ENCODE measurements at places on chromosomes 3 and 15.

GRCh38 chr3:77815467-77815866 lies 775.6 kb downstream of the ROBO2 start:
- no peak for DNase-seq

GRCh38 chr15:90862964-90863778 lies 5.2 kb upstream of the FURIN start:
- no peak for DNase-seq

DNA sequence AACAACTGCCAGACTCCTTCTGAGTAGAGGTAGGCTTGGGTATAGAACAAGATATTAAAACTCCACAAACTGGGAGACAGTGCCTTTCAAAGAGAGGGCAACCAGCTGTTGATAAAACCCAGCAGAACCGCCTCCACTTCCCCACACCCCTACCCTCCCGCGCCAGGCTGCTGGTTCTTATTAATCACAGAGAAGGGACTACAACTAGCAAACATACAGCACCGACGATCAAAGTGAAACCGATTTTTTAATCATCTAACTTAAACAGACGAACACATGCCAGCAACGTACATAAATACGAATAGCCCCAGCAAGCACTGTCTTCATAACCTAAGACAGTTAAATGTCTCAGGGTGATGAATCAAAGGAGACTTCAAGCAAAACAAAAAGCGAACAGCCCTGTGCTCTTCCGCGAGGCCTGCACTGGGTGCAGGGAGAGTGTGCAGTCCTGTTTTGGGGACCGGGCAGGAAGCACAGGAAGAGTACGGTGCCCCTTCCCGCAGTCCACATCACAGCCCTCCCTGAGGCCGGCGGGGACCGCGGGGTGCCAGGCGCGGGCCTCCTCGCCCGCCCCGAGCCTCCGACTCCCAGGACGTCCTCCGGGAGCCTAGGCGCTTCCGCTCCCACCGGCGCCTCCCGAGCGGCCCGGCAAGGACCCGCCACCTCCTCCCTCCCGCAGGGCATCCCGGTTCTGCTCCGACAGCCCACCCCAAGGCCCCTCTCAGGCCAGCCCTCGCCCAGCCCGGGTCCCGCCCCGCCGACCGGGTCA lies 75.1 kb upstream of the VGLL4 start:
- DNase-seq, result no peak

- DNase-seq, result no peak
These were observed 43.5 kb downstream of the IFT57 start for GRCh38 chr3:108178676-108179075.

DNA sequence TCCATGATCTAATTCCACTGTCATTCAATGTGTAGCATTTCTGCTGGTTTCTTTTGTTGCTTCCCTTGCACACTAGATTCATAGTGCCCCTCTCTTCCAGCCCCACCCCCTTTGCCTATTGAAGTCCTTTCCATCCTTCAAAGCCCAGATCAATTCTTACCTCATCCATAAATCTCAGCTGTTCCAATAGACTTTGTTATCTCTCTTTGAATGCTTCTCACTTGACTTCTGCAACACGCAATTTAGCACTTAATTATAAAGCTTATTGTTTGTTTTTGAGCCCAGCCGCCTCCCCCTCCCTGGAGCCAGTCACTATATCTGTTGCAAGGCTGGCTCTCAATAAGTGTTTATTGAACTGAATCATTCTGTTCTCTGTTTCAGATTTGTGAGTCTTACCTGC lies 174.6 kb upstream of the TBL1XR1 start:
- DNase-seq, result no peak

DNA sequence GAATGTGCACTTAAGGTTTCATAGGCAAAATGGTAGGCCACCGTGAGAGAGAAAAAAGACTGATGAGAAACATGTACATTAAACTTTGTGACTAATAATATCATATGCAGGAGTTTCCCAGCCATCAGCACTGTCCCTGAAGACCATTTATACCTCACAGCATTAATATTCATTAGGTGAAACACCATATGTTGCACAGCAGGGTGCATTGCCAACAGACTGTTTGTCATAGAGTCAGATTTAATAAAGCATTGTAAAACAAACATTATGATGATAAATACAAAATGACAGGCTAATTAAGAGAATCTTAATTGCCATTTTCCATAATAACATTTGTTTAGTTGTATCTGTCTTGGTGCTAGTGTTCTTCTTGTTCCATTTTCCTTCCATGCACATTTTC lies 578.3 kb downstream of the EPHA3 start:
- no peak for DNase-seq

DNA sequence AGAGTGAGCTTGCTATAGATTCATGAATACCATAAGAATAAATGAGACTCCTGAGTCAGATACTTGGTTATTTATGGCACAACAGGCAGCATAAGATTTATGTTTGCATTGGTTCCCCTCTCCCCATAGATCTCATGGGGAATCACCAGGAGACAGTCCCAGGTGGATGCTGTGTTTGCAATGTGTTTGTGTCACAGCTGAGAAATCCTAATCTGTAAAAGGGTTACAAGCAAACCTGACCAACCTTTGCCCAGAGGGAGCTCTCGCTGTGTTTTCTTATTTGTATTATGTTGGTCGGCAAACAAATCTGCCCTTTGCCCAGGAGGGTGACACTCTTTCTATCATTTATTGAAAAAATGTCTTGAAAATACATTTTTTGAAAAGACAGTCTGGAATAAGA lies 236.2 kb downstream of the ZPLD1 start:
- DNase-seq, result no peak

DNA sequence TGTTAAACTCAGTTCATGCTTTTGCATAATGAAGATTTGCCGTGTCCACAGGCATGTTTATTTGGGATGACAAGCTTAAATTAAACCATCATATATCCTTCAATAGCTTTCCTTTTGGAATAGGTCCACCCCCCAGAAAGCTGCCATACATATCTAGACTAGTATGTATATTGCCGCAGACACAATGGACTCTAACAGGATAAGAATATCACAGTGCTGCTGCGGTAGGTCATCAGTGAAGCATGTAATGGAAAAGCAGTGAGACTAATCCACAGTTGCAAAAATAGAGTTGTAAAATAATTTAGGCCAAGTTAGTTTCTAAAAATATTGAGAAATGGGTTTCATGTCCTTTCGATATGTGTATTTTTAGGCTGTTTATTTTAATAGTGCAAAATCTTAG lies 819.9 kb upstream of the DPPA4 start:
- no peak for DNase-seq

- peak; percentile 5 for DNase-seq
These were observed 127.9 kb downstream of the MYRIP start for GRCh38 chr3:39937315-39937714.

- no peak for DNase-seq
These were observed at the start of gene IQCF5 for GRCh38 chr3:51875501-51875900. Gene IQCF5 (minus strand): TSS chr3:51875601. CDS start chr3:51875531, 70 bp downstream.

DNA sequence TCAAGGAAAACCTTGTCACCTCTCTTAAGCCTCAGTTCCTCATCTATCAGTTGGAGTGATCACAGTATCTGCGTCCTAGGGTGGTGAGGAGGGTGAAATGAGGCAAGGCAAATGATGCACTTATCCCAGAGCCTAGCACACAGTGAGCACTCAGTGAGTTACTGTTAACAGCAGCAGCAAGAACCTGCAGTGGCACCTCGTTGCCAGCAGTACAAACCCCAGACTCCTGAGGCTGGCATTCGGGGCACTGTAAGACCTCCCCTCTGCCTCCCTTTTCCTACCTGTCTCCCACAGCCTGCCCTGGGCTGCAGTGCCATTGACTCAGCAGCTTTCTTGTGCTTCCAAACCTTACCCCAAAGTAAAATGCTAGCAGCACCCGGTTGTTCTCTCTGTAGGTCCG lies 82.9 kb upstream of the EIF1B start:
- DNase-seq, result no peak

DNA sequence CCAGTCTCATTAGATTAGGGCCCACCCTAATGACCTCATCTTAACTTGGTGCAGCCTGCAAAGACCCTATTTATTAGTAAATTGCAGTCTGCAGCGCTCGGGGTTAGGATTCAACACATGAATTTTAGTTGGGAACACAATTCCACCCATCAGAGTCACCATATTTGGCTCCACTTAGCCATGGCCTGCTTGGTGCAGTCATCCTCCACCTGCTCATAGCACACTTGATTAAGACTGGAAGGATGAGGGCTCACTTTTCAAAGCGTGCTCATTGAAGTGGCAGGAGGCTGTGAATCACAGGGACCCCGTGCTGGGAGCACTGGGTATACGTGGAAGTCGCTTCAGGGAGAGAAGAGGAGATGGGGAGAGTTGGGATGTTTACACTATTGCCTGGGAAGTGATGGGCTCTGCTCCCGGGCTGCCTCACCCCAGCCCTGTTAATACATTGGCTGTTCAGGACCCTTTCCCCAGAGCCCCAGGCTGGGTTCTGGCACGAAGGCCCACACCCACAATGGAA lies 68.2 kb downstream of the ASB7 start:
- no peak for DNase-seq

GRCh38 chr3:141655801-141656200 lies 82.3 kb upstream of the RNF7 start:
- DNase-seq, result no peak

GRCh38 chr3:43855674-43856299 lies 165.0 kb downstream of the ABHD5 start:
- peak; percentile 25 for DNase-seq

GRCh38 chr3:86948822-86949221 lies 42.1 kb downstream of the VGLL3 start:
- no peak for DNase-seq

DNA sequence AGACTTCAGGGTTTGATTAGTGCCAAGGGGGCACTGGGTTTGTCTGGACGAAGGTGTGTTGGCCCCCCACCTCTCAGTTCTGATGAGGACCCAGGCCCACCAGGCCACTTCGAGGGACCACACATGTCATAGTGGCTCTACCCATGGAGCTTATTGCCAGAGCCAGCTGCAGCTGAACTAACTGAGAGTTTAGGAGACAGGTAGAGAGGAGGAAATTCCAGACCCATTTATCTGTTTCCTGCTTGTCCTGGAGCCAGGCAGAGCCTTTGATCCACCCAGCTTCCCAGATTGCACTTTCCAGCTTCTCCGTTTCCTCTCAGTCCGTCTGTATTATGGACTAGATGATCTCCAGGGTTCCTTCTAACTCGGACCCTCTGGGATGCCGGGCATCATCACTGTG lies 20.9 kb downstream of the SLC24A1 start:
- DNase-seq, result no peak

GRCh38 chr3:40617084-40617483 lies 92.3 kb downstream of the ZNF621 start:
- no peak for DNase-seq

DNA sequence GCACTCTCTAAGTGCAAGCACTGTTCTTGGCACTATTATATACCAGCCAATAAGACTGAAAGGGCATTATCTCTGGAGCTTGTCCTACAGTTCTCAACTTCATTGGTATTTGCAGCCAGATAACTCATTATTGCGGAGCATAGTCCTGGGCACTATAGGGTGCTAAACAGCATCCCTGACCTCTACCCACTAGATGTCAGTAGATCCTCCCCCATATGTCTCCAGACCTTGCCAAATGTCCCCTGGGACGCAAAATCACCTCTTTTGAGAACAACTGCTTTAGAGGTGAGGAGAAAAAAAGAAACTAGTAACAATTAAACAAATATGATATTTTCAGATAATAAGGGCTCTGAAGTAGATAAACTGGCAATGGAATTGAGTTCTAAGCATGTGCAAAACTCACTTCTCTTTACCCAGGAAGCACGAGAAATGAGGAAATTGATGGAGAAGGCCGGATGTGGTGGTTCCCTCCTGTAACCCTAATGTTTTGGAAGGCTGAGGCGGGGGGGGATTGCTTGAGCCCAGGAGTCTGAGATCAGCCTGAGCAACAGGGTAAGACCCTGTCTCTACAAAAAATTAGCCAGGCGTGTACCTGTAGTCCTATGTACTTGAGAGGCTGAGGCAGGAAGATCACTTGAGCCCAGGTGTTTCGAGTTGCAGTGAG lies 61.4 kb downstream of the FRMD4B start:
- no peak for DNase-seq

- no peak for DNase-seq
These were observed 29.3 kb downstream of the CCNL1 start for GRCh38 chr3:157130467-157131251.

- no peak for DNase-seq
These were observed 554.8 kb upstream of the CBLB start for GRCh38 chr3:106423321-106424225.

- no peak for DNase-seq
These were observed 922 bp upstream of the TAMM41 start for GRCh38 chr3:11847607-11848006.

DNA sequence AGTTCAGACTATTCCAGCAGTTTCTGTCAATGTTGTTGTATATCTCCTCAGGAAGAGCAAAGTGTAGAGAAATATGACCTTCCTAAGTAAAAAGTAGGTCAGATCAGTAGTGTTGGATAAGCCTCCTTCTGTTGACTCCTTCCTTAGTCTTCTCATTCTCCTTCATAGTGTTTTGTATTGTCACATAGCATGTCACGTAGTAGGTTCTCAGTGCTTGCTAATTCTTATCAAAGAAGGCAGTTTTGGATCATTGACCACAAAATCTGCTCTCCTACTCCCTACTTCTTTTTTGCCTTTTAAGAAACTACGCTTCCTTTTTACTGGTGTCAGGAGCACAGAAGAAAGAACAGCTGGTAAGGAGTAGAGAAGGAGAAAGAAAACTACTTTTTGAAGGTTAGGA lies 1.0 kb upstream of the MGA start:
- DNase-seq, result no peak

GRCh38 chr3:28860307-28860706 lies 420.6 kb upstream of the RBMS3 start:
- DNase-seq, result no peak

DNA sequence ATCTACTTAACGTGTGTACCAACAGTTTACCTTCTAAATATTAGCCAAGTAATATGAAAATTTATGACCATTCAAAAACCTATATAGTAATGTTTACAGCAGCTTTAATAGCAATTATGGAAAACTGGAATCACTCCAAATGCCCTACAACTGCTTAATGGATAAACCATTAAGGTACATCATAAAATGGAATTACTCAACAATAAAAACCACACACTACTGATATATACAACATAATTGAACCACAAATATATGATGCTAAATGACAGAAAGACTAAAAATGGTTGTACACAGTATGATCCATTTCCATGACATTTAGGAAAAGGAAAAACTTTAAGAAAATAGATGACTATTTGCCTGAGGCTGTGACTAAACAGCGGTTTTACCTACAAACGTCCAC lies 467.1 kb upstream of the EPHA6 start:
- DNase-seq, result no peak

- DNase-seq, result no peak
These were observed 2.2 kb downstream of the TYRO3 start for GRCh38 chr15:41561104-41561776.

DNA sequence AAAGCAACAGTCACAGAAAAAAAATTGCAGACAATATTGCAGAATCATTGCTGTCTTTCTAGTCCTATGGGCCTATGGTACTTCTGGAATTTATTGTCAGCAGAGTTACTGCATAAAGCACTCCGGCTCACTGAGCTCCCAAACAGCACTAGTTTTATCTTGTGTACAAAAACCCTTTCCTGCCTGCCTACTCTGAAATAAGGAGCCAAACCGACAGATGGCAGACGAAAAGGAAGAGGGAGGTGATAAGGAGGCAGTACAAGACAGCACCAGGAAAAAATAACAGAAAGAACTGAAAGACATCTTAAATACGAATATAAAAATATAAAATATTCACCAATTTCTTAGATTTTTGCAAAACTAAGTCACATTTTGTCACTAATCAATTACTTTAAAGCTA lies 15.6 kb downstream of the HERC1 start:
- DNase-seq, result no peak

- no peak for DNase-seq
These were observed 1312.2 kb downstream of the SI start for GRCh38 chr3:163766112-163766511.

GRCh38 chr15:100193277-100193860 lies 148.4 kb downstream of the ADAMTS17 start:
- no peak for DNase-seq

- no peak for DNase-seq
These were observed 456.9 kb upstream of the UBE2E2 start for GRCh38 chr3:22746221-22746620.

Measured in caudate nucleus (tissue), 63 donors.